GM12892 (cell line): ENCODE measurements at places on chromosomes 2 and 18.
A peak's percentile ranks its signal among the peaks of the same experiment; 100 is the strongest.

DNA sequence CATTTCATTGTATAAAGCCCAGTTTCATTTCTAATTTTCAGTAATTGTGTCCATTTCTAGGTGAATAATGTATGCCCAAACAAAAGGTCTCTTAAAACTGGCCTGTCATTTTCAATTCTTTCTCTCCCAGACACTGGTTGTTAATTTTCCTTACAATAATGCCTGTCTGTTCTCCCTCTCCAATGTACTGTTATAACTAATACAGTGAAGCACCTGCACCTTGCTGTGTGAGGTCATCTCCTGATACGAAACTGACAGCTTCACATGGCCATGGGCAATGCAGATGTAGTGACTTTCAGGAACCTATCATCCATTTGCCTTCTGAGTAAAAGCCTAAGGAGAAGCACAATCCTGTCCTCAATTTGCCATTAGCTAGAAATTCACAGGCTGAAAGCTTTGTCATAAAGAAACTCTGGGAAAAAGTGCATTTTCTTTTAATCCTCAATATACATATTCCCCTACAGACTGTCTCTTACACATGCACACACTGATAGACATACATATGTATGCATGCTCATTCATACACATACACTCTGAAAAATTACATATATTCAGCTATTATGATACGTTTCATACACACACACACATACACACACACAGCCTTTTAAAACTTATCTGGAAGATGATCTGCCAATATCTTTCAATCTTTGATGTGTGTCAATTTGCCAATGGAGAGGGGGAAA, 1030.3 kb downstream of the TDRD15 start:
- DNase-seq = no peak

GRCh38 chr2:146287281-146287680, 1557.5 kb upstream of the ACVR2A start:
- DNase-seq = no peak

DNA sequence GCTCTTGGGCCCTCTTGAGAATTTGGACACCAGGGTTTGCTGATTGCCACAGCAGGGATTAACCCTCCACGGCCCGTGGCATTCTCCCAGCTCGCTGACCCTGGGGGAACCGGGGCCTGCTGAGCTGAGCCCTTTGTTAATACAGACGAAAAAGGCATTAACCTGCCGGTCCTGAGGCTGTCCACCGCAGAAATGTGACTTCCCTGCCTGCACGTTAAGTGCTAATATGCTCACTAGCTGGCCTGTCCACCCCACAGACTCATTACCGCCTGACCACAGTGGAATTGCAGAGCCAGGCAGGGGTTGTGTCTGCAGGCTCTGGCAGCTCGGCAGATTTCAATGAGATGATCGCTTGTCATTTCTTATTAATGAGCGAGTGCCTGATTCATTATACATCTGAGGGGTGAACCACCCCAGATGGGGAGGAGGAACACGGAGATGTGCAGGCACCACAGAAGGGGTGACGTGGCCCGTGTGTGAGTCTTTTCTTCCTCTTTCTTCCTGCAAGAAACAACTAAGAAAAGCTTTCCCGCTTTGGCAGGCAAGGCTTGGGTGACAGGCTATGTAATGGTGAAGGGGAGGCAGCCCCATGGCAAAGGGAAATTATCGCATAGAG, 126.0 kb downstream of the GLI2 start:
- DNase-seq = no peak

GRCh38 chr2:61328707-61329251, 142.1 kb downstream of the USP34 start:
- no peak for DNase-seq

DNA sequence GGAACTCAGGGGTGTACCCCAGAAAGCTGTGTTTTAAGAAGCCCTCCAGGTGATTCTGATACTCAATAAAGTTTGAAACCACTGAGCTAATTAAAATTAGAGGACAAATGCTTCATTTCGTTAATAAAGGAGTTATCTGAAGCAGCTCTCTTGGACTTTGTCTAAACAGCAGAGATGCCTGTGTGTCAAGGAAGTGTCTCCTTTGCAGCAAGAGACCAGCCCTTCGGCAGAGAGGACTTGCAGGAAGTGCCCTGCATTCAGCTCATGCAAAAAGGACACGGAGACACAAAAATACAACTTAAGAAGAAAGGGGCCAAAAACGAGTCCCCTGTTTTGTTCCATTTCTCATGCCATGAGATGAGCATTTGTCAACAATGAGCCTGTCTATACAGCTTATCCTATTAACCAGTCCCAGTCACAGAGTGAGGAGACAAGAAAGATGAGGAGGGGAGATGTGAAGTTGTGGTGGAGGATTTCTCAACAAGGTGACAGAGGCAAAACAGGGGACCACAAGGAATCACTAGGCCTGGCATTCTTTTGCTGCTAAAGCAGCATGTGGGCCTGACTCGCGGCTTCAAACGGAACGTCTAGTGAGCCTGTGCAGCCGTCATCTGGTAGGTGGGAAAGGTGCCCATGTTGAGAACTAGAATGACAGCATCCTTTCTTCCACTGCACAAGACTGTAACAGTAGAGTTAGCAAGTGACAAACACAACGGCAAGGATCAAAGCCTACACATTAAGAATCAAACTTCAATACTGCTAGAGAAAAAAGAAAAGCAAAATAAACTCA, 152.3 kb downstream of the ANTXR1 start:
- DNase-seq = no peak

DNA sequence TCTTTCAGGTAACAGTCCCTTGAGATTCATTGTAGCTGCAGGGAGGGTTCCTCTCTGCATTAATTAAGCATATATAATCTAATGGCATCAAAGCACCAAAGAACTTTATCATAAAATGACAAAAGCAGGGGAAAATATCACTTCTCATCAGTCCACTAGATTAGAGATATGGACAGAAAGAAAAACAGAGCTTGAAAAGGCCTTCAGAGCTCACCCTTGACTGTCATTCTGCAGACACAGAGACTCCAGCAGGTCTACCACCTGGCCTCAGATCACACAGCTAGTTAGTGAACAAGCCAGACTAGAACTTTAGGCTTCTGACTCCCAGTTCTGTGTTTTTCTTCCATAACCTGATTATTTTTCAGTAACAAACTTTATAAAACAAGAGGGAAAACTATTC, 88.5 kb downstream of the FIGN start:
- DNase-seq = no peak

DNA sequence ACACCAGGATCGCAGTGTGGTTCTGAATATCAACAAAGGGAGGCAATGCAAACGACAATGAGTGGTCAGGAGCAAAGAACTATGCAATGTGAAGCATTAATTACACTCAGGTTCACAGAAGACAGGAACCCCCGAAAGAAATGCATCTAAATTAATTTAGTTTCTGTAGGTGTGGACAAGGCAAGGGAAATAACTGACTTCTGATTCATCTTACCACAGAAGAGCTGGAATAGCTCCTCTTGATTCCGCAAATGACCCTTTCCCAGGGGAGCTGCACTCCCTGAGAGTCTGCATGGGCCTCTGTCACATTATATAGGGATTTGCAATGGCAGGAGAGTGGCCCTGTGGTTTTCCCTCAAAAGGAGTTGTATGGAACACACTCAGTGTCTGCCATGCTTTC, 263.9 kb upstream of the APCDD1 start:
- no peak for DNase-seq

DNA sequence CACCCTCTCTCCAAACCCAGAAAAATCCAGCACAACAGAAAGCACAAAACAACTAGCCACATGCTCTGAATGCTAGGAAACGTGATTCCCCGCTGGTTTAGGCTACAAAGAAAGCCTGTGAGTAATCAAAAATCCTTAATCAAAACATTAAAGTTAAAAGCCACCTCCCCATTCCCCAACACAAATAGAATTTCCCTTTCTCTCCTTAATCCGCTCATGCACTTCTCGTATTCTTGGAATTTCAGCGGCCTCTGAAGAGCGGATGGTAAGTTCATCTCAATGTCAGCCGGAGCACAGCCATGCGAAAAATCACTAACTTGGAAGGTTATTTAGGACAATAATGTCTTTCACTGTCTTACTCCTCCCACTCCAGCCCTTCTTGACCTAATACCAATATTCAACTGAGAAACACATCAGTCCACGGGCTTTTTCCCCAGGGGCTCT, 126.7 kb downstream of the OSBPL1A start:
- DNase-seq = no peak

- no peak for DNase-seq
Observed at GRCh38 chr2:109057686-109058085, 68.7 kb upstream of the EDAR start.

GRCh38 chr2:166372046-166372445, 3.7 kb downstream of the SCN9A start:
- no peak for DNase-seq

GRCh38 chr18:76450452-76451395, 44.3 kb downstream of the ZNF516 start:
- no peak for DNase-seq

DNA sequence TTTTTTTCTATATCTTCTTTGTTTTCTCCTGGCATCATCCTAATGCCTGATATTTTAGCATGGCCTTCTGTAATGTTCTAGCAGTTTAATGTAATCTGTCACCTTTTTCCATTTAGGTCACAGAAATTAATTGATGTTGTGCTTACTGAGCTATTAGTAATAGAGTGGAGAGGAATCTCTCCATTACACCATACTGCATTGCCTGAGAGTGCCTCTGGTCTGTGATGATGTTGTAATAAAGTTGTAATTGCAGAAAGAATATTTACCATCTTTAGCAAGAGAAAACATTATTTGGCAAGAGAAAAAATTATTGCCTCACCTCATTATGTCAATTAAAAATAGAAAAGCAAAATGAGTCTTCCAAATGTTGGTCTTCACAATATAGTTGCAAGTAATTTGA, 213.2 kb downstream of the KCNJ3 start:
- DNase-seq = no peak

DNA sequence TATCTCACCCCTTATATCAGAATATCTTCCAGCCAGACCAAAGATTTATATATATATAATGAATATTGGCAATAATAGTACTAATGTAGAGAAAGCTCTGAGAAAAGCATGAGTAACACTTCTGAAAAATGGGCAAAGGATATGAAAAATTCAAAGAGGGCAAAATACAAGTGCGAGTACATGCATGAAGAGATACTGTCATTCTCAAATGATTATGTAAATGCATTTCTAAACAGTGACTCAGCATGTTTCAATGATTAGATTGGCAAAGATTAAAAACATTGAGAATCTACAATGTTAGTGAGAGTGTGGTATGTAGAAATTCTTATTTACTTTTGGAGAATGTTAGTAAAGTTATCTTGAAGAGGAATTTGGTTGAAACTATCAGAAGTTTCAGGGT, 118.3 kb upstream of the NEDD4L start:
- no peak for DNase-seq

DNA sequence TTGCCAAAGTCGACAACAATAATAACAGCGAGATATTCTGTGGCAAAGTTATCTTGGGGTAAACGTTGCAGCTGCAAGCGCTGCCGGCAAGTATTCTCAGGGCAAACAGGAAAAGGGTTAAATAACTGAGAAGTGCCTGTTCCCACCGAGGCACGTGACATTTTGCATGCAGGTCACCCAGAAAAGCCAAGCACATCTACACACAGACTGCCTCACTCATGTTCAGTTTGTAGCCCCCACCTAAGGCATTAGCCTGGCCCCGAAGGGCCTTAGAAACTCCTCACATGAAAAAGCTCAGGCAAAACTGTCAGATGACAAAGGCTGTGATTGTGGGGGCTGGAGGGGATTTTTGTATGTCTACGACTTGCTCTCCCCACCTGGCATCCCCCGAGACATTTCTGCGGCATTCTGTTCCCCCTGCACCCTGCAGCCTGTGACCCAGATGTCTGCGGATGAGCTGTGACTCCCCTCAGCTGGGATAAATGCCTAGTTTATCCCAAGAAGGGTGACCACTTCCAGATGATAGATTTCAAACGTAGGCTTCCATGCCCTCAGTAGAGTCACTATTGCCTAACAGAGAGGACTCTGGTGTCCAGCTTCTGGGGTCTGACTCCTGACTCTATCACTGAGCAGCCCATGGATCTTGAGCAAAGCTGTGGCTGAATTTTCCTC, 215.2 kb upstream of the SIX2 start:
- no peak for DNase-seq

DNA sequence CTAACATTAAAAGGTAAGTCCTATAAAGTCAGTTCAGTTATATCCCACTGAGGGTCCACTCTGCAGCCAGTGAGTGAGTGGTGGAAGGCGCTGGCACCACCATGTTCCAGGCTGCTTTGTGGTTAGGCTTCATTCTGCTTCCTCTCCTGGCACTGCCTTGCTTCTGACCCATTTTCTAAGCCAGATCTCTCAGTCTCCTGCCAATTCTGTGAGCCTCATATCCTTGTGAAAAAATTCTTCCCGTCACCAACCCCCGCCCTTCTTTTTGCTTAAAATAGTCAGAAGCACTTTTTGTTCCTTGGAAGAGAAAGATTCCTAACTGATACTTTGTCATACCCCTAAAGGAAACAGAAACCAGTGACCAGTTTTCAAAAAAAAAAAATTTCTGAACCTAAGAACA, 139.8 kb upstream of the NCK2 start:
- DNase-seq = no peak

DNA sequence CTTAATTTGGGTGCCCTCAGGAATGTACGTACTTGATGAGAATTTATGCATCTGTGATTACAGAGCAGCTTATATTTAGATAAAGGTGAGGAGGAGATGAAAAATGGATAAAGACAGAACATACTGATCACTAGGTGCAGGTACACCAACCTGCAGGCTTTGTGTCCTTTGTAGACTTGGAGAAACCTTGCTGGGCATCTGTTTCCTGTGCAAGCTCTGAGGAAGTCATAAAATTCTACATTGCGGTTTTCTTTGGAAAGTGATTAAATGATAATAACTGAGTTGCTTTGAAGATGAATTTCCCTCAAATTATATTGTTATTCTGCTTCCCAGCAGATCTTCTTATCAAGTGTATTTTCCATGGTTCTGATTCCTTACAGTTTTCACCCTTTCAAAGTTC, 7.7 kb downstream of the RAB27B start:
- DNase-seq = no peak

DNA sequence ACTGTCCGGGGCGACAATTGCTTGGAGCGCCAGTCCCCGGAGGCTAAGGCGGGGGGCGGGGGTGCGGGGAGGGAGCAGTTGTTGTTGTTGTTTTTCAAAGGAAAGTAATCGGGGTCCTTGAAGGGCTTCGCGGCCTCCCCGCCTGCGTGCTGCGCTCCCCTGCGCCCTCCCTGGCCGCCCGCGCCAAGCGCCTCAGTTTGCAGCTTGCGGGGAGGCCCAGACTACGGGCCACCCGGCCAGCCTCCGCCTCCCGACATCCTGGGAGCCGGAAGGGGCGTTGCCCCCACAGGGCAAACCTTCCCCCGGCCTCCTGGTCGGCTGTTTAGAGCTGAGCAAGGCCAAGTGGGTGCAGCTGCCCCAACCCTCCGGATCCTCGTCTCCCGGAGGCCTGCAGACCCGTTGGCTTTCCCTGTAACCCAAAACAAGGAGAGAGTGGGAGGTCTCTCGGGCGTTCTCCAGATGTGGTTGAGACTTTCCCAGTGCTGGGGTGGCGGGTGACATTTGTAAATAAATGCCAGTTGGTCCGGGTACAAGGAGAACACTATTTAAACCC, 3.7 kb upstream of the SIX3 start:
- DNase-seq = no peak

GRCh38 chr2:30862054-30862651, 54.9 kb upstream of the CAPN13 start:
- peak; percentile 23 for DNase-seq
